H7 (cell line): ENCODE measurements at places on chromosomes 6 and 20.

DNA sequence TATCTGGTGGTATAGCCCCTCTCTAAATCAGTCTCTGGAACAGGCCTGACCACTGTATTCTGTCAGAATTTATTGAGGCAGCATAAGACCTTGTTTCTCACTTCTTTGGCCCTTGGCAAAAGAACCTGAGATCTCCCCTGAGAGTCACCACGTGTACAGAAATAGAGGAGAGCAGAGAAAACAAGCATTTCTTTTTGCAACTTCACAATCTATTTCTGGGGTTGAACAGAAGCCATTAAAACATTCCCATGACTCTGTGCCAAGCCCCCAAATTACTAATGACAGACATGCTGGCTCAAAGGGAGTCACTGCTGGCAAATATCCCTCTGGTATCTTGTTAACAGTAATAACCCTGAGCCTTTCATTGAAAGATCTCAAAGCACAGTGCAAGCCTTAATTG is 395.3 kb downstream of the MAFB start:
- no peak for DNase-seq

- peak; percentile 36 for DNase-seq
These were observed 64.9 kb downstream of the SYCP2L start for GRCh38 chr6:10951675-10952282.

GRCh38 chr20:8492173-8492572 is 360.1 kb downstream of the PLCB1 start:
- no peak for DNase-seq

- no peak for DNase-seq
These were observed 60.2 kb downstream of the CHMP4B start for GRCh38 chr20:33871362-33871761.

DNA sequence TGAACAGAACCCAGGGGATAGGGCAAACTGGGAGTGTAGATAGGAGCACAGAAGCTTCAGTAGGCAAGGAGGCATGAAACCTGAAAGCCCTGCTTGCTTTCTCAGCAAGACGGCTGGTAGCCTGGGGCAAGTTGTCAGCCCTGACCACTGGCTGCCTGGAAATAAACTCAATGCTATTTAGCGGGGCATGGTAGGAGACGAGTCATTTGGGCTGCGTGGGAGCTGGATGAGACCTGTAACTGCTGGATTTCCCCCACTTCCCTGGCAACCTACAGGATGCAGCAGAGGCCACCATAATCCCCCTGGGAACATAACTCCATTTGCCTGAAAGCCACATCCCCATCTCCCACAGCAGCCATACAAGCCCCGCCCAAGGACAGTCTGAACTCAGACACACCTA is 332.6 kb upstream of the TBX18 start:
- DNase-seq = no peak

DNA sequence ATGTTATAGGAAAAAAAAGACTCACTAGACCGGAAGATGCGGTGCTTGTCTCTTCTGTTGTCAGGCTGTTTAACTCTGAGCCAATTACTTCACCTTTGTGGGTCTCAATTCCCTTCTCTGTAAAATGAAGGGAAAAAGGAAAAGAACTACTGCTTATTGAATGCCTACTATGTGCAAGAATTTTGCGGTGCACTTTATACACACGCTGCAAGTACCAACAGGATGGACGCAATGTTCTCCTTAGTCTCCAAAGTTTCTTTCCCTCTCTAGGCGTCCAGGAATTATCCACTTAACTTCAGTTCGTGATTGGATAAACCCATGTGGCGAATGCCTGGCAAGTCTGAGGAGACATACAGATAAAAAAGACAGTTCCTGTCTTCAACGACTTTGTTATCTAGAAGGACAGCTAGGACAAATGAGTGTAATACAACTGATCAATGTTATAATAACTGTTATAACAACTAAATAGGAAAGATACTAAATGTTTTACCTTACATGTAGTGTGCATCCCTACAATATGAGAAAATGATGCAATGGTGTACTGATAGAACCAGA is 69.0 kb upstream of the JARID2 start:
- DNase-seq = no peak

DNA sequence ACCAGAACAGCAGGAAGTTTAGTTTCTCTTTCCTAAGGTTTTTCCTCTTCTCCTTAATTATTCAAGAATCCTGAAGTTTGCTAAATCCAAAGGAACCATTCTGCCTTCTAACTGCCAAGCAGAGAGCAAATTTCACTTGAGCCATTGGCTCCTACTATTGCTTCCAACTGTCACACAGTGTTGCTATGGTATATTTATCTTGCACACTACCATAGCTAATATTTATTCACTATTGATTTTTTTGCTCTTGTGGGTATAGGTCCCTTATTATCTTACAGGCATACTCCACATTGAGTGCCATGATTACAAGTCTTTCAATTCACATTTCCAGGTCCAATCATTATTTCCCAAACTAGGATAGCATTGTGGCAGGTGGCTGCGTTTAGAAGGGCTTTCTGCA is 266.7 kb upstream of the FLRT3 start:
- DNase-seq = no peak

DNA sequence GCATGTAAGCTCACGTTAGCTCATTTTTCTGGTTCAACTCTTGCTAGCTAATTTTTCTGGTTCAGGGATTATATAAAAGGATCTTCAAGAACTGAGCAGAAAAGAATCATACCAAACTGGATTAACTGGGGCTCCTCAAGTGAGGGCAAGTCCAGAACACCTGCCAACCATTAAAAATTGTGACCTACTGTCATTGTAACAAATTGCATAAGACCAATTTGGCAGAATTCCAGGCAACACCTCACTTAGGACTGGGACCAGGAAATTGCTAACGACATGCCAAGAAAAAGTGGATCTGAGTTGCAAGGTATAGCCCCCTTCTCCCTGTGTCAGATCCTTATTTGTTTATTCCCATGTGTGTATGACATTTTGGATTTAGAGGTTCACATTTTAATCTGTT is 216.6 kb downstream of the HIVEP2 start:
- DNase-seq = no peak

DNA sequence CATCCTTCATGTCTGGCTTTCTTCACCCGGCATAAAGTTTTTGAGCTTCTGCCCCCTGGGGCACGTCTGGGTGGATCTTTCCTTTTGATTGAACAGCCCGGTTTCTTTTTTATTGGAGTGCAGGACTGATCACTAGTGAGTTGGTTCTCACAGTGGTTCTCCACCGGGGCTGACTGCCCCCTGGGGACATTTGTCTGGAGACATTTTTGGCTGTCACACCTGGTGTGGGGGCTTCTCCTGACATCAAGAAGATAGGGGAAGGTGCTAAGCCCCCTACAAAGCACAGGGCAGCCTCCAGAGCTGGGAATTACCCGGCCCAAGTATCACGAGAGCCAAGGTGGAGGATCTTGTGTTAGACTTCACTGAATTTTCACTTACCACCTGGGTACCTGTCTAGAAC is 25.7 kb upstream of the IRF4 start:
- no peak for DNase-seq

DNA sequence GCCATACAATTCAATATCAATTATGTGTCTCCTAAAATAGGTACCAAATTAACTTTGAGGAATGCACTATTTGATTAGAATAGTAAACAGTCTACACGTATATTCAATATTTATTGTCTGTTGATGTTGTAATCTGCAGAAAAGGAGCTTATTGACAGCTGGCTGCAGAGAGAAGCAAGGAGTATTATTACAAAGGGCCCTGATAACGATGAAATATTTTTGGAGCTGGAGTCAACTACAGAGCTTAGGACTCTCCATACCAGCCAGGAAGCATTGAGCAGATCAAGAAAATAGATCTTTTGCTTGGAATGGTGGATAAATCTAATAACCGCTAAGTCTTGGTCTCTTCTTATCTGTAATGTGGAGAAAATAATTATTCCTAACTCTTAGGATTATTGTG is 25.5 kb downstream of the ABRACL start:
- no peak for DNase-seq

- no peak for DNase-seq
These were observed 335.5 kb downstream of the GJA1 start for GRCh38 chr6:121770943-121771342.

- peak; percentile 73 for DNase-seq
These were observed at the start of gene BPIFB3 for GRCh38 chr20:33053291-33054106. Gene BPIFB3, plus strand, starts transcription at chr20:33053903. Its CDS starts 1,533 bp downstream, at chr20:33055436.

DNA sequence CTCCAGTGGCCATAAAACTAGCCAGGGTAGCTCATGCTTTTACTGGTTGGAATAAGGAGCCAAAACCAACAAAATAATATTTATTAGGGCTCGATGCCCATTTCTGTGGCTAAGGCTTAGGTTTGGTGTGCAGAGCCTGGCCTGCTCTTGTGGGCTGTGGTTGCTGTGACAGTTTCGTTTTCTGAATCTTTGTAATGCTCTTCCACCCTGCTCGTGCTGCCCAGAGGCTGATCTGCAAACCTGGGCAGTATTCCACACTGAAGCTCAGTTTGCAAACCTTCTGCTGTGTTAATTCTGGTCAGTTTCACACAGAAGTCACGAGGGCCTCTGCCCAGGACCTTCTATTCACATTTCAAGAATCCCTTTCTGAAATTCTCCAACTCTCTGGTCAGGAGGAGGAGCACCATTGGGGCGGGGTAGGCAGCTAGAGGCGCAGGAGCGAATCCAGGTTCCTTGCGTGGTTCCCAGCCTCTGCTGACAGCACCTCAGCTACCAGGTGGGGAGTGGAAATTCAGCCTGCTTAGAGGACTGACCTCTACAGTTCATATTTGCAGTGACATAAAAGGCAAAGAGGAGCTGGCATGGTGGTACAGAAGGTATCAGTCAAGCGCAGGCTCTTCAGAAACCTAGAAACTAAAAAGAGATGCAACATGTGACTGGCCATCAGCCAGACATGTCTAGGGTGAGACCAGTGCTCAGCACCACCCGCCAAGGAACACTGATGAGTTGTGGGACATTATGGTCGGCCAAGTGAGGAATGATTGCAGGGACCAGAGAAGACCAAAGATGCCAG is 14.3 kb upstream of the C20orf144 start:
- DNase-seq = peak; percentile 48

GRCh38 chr20:56690531-56691175 is 61.5 kb downstream of the TFAP2C start:
- no peak for DNase-seq

- DNase-seq = no peak
These were observed 70.1 kb upstream of the MRPS10 start for GRCh38 chr6:42287756-42288155.

DNA sequence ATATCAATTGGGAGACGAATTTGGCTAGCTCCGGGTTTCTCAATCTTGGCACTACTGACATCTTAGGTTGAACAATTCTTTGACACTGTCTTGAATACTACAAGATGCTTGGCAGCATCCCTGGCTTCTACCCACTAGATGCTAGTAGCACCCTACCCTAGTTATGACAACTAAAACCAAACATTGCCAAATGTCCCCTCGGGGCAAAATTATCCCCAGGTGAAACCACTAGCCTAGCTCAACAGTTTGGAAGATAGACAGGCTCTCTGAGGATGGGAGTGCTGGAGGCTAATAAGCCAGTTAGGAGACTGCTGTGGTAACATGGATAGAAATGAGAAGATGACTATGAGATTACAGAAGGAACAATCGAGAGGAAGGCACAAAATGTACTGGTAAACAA is 20.9 kb downstream of the CCNC start:
- no peak for DNase-seq

DNA sequence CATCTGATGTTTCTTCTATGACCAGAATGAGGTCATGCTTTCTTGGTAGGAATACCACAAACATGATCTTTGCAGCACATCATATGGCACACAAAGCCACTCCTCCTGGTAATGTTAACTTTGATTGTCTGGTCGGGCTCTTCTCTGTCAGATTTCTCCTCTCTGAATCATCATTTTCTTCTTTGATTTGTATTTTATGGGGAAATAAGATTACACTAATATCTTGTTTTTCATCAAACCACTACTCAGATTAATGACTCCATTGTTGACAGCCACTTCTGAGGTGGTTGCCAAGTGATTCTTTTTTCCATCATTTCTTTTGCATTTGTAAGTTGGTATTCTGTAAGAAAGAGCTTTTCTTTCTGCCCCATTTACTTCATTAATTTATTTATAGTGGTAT is 29.5 kb downstream of the TRMT11 start:
- DNase-seq = no peak

GRCh38 chr20:20266552-20266951 is 101.4 kb upstream of the INSM1 start:
- no peak for DNase-seq

GRCh38 chr6:128601060-128601459 is 80.7 kb upstream of the PTPRK start:
- no peak for DNase-seq

DNA sequence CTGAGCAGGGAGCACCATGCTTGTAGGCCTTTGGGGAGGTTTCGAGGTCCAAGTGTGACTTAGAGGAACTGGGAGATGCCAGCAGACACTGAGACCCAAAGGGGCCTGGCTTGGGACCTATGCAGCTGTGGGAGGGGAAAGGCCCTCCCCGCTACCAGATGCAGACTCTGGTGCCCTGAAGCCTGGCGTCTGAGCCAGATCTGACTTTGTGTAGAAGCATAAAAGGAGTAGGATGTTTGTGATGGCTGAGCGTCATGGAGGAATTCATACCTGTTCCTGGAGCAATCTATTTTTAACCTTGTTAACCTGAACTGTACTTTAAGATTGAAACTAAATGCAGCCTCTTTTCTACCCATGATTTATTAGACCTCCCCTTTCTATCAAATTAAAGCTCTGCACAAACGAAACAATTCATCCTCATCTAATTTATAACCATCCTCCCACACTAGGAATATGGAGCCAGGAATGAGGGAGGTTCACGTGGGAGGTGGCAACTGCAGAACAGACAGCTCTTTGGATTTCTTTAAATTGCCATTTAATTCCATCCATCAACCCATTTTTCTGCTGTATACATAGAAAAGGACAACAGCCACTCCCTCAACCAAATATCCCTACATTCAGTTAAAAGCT is 172.6 kb upstream of the AGPAT4 start:
- no peak for DNase-seq

DNA sequence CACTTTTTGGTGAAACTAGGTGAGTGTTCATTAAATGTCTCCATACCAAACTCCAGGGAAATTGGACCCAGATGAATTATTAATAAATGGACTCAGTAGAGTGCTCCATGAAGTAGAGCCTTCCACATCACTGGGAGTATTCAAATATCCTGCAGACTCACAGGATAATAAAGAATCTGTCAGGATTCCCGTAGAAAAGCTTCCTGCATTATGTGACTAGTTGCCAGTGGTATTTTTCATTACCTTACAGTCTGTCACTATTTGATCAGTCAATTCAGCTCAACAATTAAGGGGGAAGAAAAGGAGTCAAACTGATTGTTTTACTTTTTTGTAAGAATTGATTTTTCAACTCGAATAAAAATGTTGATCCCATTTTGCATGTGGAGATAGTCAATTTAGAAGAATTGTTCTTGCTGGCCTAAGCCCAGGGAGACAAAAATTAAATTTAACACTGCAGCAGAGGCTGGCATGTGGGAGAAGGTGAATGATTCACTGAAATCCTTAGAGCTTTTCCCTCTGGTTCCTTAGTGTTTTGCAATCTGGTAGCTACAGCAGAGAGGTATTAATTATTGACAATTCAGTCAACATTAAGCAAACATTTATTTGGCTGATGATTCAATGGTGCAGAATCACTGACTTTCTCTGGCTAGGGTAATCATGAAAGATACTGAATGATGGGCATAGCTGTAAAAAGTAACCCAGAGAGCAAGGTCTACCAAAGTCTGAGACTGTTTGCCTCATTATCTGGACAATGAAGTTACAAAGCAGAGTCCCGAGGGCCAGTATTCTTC is 442.4 kb downstream of the CD83 start:
- DNase-seq = no peak

- DNase-seq = no peak
These were observed 2.8 kb downstream of the PBX2 start for GRCh38 chr6:32187009-32187709.

GRCh38 chr20:23349338-23350195 is 1.0 kb upstream of the NXT1 start:
- peak; percentile 88 for DNase-seq

- no peak for DNase-seq
These were observed 1.1 kb downstream of the OPRL1 start for GRCh38 chr20:64080813-64081623.
